Ureter (tissue), 1 donor: ENCODE measurements at places on chromosomes 1 and 21.

DNA sequence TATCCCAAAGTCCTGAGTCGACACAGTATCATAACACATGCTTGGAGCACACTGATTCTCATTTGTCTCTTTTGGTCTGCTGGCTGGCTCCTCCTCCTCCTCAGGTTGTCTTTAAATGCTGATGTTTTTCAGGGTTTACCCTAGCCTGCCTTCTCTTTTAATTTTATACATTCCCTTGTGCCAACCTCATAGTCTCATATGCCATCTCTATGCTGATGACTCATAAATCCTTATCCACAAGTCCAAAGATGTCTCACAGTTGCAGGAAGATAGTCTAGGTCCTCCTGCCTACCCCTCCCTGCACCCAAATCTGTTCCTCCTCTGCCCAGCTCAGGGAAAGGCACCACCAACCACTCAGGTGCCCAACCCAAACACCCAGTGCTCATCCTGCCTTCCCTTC lies 108.3 kb downstream of the SIPA1L2 start:
- DNase-seq: no peak

- DNase-seq: no peak
Measured at GRCh38 chr1:173666646-173667045, 3.0 kb downstream of the ANKRD45 start.

DNA sequence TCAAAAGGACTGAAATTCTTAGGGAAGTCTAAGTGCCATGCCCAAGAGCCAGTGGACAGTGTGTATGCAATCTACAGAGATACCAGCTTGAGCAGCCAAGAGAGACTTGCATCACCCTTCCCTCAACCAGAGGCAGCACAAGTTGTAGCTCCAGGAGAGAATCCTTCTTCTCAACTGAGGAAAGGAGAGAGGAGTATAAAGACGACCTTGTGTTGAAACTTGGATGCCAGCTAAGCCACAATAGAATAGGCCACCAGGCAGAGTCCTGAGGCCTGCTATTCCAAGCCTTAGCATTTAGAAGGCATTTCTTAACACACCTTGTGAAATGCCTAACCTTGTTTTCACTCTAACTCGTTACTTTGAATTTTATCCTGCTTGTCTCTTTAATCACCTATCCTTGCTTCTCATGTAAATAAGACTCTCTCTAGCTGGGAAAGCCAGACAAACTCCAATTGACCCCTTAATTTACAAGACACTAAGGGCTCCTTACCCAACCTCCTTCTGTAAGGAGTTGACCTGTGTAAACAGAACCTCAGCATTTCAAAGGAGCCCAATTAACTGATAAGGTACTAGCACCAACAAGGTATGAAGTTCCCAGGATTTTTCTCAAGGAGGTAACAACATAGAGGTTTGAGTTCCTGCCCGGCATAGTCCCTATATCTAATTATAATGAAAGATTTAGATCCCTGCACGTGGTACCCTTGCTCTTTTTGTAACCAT lies 738.8 kb downstream of the AMY1C start:
- no peak for DNase-seq

GRCh38 chr1:58539553-58539952 lies 7.0 kb downstream of the OMA1 start:
- DNase-seq: no peak
